ENCODE measurements at places on chromosomes 7 and 10. TPM values are rescaled to one million over a fixed set of nuclear protein-coding genes. Genes with fewer than 3 reads are reported as not detected.

Gene TCERG1L
- 0.20 TPM for total RNA-seq

Gene LOXL4
- not detected for total RNA-seq

Gene PITX3
- total RNA-seq: not detected

Gene COL28A1
- total RNA-seq: not detected

Gene OR2A7
- 2.1 TPM for total RNA-seq

Gene NME8
- not detected for total RNA-seq

Gene LIPN
- not detected for total RNA-seq

Gene BHLHA15
- not detected for total RNA-seq

Gene NUTM2B
- 1.8 TPM for total RNA-seq

Gene CDNF
- total RNA-seq: 1.0 TPM

Gene FZD1
- 0.06 TPM for total RNA-seq

Gene AKR1C2
- total RNA-seq: not detected

Gene SLC25A28
- 84.7 TPM for total RNA-seq

Gene GNGT1
- not detected for total RNA-seq

Gene PRLHR
- total RNA-seq: not detected

Gene MACROH2A2
- total RNA-seq: 9.3 TPM

Gene INTS1
- 110 TPM for total RNA-seq

Gene OR2A2
- total RNA-seq: not detected

Gene LIPM
- not detected for total RNA-seq

Gene SFMBT2
- 50.6 TPM for total RNA-seq

Gene FAM25G
- total RNA-seq: not detected

Gene SUPV3L1
- 38.3 TPM for total RNA-seq

Gene HIP1
- total RNA-seq: 8.7 TPM

Gene EVX1
- not detected for total RNA-seq

Gene FMC1
- total RNA-seq: 8.0 TPM

Gene SP4
- 39.6 TPM for total RNA-seq

Gene TRIL
- total RNA-seq: not detected

Gene RTKN2
- total RNA-seq: 4.1 TPM

Gene IGFBP3
- total RNA-seq: 12.5 TPM

Gene NEUROD6
- not detected for total RNA-seq

Gene C10orf67
- total RNA-seq: not detected

Gene GPER1
- 0.19 TPM for total RNA-seq

Gene VAX1
- total RNA-seq: not detected

Gene LRRC18
- total RNA-seq: not detected

Gene CYP2E1
- total RNA-seq: 0.65 TPM

Gene DUSP5
- 24.3 TPM for total RNA-seq

Gene FRG2B
- not detected for total RNA-seq

Gene MDFIC
- 50.8 TPM for total RNA-seq

Gene ASB15
- not detected for total RNA-seq

Gene ANKRD1
- not detected for total RNA-seq

Gene HABP2
- total RNA-seq: not detected
